Mammary epithelial cell (primary cell): ENCODE measurements at places on chromosomes 4 and X. TPM values are rescaled to one million over a fixed set of nuclear protein-coding genes. Genes with fewer than 3 reads are reported as not detected.

Gene CD40LG
- polyA plus RNA-seq, result not detected

Gene CPE
- 8.3 TPM for polyA plus RNA-seq

Gene CYBB
- polyA plus RNA-seq, result 0.05 TPM

DNA sequence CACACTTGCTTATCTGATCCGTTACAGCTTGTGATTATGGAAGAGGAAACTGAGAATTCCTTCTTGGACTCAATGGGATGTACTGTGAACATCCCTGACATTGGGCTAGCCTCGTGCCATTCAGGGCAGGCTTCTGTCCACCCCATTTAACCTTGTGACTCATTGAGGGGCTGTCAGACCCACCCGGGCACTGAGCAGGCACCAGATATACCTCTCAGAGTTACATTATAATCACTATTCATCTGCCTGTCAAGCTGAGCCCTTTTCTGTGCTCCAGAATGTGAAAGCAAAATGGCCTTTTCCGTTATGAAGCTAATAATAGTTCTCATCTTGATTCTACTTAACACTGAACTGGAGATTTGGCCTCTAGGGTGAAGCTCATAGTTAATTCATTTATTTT lies 170.6 kb upstream of the SCML1 start:
- no peak for DNase-seq

- DNase-seq, result peak; percentile 12
Observed at GRCh38 chrX:80578517-80579105, 158.4 kb downstream of the TENT5D start.
